Activated CD8-positive, alpha-beta memory T cell treated with anti-CD3 and anti-CD28 coated beads, Interleukin-2, amount 10 ng/mL, durations not matched to agents 7 days and 5 days (primary cell): ENCODE measurements at places on chromosomes 5 and 9. TPM values are rescaled to one million over a fixed set of nuclear protein-coding genes. Genes with fewer than 3 reads are reported as not detected.

DNA sequence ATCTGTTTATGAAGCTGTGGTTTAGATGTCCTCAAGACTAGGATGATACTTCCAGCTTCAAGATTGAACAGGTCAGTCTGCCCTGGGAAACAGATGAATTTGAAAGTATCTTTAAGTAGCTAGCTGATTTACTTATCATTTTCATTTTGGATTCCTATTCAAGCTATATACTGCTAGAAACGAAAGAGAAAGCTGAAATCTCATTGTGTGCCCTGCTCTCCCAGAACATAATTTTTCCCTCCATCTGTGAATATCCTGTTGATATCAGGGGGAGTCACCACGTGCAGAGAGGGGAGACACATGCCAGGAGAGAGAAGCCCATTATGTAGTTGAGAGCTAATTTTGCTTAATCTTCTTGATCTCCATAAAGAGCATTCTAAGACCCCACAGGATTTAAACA, 439.1 kb downstream of the NR2F1-AS1 start:
- no peak for DNase-seq

DNA sequence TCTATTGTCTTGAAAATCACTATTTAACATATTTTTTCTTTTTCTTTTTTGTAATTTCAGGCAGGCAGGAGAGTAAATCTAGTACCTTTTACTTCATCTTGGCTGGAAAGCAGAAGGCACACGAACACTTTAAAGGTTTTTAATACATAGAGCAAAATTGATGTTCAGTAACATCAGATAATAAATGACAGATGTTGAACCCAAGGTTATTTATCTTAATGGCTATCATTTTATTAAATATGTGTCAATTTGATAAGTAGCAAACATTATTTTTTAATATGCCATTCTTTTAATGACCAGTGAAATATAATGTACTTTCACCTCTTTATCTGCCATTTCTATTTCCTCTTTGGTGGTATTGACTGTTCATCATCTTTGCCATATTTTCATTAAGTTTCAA, 381.2 kb downstream of the ARHGEF28 start:
- DNase-seq, result no peak

- DNase-seq, result no peak
Observed at GRCh38 chr9:96204853-96205252, 97.1 kb downstream of the HSD17B3 start.

DNA sequence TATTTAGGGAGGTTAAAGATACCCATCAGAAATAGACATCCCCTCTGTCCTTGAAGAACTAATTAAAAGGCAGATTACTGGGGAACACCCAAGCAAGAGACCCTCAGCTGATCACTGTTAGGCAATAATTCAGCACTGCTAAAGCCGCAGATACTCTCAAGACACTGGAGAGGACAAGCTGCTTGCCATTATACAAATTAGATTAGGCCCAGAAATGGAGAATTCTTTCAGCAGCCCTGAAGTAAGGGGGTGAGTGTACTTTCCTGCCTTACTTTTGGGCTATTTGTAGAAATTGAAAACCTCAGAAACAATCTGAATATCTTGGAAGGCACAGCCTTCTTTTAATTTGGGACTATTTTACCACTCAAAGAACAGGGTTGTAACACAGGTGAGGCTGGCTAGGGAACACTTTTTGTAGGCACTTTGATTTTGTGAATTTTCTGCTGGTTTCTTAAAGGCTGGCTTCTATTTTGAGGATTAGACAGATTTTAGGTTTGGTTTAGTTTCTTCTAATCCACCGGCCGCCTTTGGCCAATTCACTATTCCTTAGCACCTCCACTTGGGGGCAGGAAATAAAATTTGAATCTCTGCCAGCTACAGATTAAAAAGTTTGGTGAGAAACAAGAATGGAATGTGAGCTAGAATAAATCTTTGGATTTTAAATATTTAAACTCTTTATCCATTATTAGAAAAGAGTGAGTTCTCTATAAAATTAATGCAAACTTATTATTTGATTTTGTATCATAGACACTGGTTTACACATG, 106.0 kb downstream of the SMARCA2 start:
- DNase-seq, result no peak

DNA sequence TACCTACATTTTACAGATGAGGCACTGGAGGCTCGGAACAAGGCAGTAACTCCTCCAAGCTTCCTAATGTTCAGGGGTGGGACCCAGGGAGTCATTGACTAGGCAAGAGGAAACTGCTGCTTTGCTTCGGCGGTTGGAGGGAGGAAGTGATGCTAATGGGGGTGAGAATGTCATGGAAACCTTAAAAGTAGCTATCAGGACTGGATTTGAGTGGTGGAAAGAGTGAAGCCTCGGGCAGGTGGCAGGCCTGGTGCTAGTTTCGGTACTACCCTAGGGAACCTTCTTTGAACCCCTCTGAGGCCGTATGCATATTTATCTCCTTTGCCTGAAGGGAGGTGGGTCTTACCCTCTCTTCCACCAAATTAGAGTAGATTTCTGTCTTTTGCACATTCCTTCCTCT, 1.6 kb downstream of the BSPRY start:
- peak; percentile 78 for DNase-seq

- DNase-seq, result no peak
Observed at GRCh38 chr9:79684711-79685575, 113.2 kb downstream of the TLE4 start.

DNA sequence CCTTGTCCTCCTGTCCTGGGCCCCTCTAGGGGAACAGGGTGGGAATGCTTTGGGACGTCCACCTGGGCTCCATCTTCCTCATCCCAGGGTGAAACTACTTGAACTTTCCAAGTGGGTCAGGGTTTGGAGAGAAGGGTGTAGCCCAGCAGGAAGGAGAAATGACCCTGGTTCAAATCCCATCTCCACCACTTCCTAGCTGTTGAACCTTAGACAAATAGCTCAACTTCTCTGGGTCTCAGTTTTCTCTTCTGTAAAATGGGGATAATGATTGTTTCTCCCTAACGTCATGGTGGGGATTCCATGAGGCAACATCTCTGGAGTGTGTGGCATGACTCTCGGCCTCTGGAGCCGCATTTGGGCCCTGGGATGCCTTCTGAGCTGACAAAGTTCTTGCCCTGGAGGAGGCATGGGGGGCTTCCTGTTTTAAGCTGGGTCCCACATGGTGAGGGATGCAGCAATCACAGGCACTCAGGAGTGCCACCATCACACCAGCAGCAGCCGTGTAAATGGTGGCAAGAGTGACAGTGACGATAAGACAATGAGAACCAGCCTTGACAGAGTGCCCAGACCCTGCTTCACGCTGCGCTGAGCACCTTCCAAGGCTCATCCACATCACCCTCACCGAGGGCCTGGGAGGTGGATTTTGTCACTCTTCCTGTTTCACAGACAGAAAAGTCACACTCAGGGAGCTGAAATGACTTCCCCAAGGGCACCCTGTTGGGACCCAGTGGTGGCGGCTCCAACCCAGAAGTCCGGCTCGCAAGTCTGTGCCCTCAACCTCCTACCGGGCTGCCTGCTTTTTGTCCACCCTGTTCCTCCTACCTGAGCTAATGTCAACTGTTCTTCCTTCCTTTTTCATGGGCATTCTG, 69.5 kb upstream of the IER5L start:
- no peak for DNase-seq

GRCh38 chr5:89613222-89613956, 730.4 kb upstream of the MEF2C start:
- no peak for DNase-seq

- DNase-seq, result no peak
Observed at GRCh38 chr9:113632776-113633590, 169.5 kb downstream of the RGS3 start.

DNA sequence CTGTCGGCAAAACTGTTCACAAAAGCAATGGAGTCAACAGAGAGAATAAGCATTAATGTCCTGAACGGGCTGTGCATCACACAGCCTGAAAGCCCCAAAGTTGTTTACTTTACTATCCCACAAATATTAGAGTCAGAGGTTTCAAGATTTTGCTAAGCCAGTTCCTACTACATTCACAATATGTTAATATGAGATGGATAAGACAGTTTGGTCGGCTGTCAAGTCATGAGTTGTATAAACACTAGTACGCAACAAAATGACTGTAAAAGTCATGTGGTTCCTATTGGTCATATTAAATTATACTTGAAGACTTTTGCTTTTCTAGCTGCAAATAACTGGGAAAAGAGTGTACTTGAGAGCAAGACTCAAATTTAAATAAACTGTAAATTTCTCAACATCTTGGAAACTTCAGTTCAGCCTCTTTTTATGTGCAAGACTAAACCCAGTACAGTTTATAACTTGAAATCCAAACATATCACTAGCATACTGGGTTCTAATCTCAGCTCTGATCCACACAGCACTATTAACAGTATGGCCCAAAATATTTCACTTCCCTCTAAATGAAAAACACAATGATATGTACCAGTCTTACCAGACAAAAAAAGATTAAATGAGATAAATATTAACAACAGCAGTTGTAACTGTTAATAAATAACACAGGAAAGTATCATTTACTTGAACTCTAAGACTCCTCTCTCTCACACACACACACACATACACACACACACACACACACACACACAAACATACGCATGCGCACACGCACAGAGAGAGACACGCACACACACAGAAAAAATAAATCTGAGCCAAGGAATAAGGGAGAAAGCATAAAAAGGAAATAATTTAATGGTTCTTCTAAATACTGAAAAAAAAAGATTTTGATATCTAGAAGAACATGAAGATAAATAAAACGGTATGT, 33.1 kb downstream of the FANCC start:
- no peak for DNase-seq

GRCh38 chr9:129258124-129258822, 80.2 kb upstream of the IER5L start:
- DNase-seq, result peak; percentile 93

- no peak for DNase-seq
Observed at GRCh38 chr9:7542693-7543092, 256.9 kb downstream of the DMAC1 start.

- peak; percentile 38 for DNase-seq
Observed at GRCh38 chr5:180133971-180134508, 62.5 kb upstream of the RNF130 start.

DNA sequence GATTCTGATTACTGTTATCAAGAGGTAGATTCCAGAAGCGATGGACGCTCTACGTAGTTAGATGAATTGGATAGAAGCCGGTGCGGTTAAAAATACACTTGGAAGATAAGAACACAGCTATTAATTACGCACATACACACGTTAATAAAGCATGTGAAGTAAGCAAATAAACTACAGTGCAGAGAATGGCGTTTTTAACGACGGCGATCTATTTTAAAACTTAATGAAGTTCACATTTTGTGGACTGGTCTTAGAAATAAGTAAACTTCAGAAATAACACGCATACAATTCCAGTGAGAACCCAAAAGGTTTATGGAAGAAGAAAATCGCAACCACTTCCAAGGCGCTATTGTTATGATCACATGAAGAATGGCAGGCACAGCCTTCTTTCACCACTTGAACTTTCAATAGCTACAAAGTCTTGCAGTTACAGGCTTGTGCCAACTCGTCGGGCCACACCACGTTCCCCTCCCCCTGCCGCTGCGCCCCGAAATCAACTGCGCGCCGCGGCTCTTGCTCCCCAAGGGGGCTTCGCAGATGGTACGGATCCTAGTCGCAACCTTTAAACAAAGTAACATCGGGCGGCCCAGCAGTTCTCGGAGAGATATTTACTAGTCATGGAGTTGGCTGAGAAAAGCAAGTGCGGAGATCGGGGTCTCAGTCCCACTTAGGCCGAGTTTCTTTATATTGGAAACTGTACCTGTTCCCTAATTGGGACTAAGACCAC, 866 bp upstream of the SEMA6A start:
- DNase-seq, result no peak

DNA sequence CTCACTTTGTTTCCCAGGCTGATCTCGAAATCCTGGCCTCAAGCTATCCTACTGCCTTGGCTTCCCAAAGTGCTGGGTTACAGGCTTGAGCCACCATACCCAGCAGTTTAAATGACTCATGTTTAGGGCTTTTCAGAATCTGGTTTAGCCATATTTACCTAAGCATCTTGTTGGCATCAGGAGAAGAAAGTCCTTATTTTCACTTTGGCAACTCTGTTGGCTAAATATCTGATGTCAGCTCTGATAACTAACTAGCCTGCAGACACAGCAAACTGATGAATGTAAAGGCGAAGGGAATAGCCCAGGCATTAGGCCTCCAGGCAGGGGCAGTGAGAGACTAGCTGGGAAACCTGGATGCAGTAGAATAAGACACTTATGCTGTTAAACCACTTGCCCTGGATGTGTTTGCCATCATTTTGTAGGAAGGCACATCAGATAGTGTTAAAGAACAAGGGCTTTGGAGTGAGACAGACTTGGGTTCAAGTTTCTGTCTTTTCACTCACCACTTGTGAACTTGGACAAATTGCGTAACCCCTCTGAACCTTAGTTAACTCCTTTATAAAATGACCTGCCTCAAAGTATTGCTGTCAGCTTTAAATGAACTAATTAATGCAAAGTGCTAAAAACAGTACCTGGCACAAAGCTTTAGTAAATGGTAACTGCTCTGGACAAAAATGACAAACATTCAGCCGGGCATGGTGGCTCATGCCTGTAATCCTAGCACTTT, 34.7 kb upstream of the GARNL3 start:
- no peak for DNase-seq

DNA sequence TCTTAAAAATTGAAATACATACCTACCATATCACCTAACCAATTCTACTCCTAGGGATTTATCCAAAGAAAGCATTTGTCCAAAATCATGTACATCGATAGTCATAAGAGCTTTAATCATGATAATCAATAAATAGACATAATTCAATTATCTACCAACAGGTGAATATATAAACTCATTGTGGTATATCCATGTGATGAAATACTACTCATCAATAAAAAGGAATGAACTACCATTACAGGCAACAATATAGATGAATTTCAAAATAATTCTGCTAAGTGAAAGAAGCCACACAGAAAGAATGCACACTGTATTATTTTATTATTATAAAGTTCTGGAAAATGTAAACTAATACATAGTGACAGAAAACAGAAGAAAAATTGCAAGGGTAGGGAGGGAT, 81.8 kb downstream of the RFX3 start:
- DNase-seq, result no peak

DNA sequence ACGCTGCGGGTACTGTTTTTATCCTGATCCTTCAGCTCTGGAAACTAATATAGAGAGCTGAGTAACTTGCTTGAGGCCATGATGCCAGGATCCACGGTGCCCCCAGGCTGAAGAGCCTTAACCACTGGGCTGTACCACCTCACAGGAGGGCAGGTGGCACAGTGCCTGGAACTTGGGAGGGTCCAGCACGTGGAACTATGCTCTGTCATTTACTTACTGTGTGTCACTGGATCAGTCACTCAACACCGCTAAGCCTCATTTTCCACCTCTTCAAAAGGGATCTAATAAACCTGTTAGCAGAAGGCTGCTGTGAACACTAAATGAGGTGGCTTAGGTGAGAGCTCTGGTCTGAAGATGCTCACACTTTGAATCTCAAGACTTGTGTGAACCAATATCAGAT, 29.6 kb downstream of the KCNIP1 start:
- no peak for DNase-seq

GRCh38 chr9:114483499-114483898, 21.8 kb downstream of the WHRN start:
- no peak for DNase-seq

- DNase-seq, result no peak
Observed at GRCh38 chr5:133254803-133255202, 203.0 kb downstream of the HSPA4 start.

The TXNDC8 gene
- not detected for total RNA-seq

The CATSPER3 gene
- 0.61 TPM for total RNA-seq

The PCDHB15 gene
- not detected for total RNA-seq

The GABRA6 gene
- total RNA-seq, result not detected

The OLFM1 gene
- not detected for total RNA-seq

The CDKN2AIPNL gene
- 33.8 TPM for total RNA-seq

The LHX3 gene
- total RNA-seq, result not detected

The NSG2 gene
- total RNA-seq, result not detected

The SLCO6A1 gene
- not detected for total RNA-seq

The SLC6A18 gene
- not detected for total RNA-seq

The PPP3R2 gene
- not detected for total RNA-seq

The SLC46A2 gene
- total RNA-seq, result not detected

The BARHL1 gene
- total RNA-seq, result not detected
